Activated CD4-positive, alpha-beta T cell treated with anti-CD3 and anti-CD28 coated beads, Interleukin-2, amount 50 U/mL, for 4 hours (primary cell): ENCODE measurements at places on chromosomes 6 and 20.

- DNase-seq, result no peak
Measured at GRCh38 chr6:155519176-155519738, 63.6 kb upstream of the NOX3 start.

- DNase-seq, result no peak
Measured at GRCh38 chr6:70183538-70183937, 119.3 kb downstream of the COL9A1 start.

DNA sequence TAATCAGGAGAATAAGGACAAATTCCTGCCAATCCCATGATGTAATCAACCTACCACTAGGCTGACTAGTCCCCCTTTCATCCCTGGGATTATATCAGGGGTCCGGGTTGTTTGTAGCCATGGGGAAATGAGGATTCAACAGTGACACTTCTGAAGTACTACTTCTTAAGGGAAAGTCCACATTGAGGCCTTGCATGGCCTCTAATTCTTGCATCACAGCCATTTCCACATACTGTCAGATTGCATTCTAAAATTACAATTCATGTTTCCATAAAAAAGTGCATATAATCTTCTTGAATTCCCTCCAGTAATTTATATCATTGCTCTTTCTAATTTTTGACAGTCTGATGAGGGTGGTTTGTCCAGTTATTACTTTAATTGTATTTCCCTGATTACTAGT lies 184.2 kb downstream of the PHF3 start:
- DNase-seq, result no peak

- DNase-seq, result no peak
Measured at GRCh38 chr6:102411796-102412195, 1018.3 kb downstream of the GRIK2 start.

DNA sequence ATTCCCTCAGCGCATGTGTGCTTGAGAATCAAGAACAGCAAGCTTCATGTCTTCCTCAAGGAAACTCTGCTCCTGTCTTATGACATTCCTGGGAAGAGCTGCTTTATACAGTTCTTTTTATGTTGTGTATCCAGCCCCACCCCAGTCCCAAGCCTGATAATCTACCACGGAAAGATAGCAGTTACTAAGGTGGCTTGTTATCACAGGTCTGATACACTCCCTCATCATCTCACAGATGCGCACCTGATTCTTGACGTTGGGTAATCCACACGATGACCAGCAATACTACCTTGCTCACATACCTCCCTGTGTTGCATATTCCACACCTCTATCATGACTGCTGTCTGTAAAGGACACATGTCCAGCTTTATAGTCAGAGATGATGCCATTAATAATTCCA lies 3.2 kb downstream of the NHLRC1 start:
- no peak for DNase-seq

GRCh38 chr6:42805297-42805861 lies 23.5 kb downstream of the BICRAL start:
- no peak for DNase-seq

DNA sequence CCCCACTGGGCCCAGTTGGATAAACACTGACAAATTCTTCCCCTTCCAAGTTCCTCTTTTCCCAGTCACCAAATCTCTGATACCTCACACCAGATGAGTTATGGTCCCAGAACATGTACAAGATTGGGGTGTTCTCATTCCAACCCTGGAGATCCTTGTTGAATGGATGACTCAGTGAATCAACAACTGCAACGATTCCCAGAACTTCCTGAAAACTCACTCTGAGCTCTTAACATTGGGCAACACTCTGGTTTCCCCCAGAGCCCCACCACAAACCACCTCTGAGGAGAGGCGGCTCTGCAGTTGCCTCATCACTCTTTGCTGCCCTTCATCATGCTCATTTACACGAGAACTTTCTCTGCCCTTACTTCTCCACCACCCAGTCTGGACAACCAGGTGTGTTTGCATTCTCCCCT lies 115.2 kb downstream of the MRPL14 start:
- no peak for DNase-seq

DNA sequence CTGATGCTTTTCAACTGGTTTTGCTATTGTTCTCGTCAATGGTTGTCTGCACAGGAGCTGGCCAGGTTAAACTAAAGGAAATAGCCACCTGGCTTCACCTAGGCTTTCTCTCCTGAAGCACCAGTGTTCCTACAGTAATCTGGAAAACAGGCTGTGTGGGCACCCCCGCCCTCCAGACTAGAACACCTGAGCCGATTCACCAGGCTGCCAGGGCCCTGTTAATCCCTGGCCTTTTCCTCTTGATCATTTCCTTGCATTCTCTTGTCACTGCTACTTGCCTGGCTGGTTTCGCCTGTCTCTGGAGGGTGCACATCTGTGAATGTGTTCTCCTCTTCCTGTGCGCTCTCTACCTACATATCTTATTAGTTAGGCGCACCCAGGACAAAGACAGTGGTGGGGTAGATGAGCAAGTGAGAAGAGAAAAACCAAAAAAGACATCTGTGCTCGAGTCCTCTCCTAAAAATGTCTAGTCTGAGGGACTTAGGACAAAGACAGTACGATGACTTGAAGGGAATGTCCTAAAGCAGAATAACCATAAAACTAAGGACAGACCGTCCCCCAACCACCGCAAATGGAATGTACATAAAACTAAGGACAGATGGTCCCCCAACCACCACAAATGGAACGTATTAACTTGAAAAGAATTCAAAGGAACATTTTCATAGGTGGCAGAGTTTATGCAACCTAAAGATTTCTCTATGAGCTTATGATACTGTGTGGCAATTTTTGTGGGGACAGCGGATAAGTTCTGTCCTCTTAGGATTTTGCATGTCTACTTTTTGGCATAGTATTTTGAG lies 45.9 kb upstream of the EMILIN3 start:
- DNase-seq, result no peak

DNA sequence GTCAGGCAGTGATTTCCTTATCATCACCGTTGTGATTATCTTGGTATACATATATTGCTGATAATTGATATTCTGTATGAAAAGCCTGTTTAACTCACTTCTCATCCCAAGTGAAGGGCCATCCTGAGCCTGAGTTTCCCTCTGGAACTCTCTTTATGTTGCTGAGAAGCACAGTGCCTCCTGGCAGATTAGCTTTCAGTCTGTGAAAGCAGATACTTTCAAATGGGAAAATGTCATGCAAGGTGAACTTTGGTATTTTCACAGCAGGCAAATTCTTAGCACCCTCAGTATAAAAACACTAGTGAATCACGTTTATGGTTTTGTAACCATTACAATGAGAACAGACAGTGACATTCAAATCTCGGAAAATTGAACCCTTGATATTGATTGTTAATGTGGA lies 151.6 kb downstream of the PRIM2 start:
- no peak for DNase-seq

GRCh38 chr20:38184101-38184500 lies 19.0 kb upstream of the TGM2 start:
- no peak for DNase-seq

DNA sequence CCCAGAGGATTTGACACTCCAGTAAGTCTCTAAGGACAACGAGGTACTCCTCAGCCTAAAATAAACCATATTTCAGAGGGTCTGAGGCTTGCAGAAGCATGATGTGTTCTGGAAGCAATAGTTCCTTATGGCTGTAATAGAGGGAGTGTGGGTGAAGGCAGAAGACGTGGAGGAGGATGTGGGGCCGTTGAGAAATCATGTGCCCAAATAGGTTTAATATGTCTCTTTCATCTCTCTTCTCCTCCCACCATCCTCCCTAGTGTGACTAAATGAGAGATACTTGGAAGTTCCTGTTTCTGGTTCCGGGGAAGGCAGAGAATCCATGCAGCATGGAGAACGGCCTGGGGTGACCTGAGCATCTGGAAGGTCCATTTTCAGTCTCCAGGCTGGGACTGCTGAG lies 174.0 kb upstream of the RSPO3 start:
- DNase-seq, result no peak
